A549 treated with Hydrocortisone at 1 μM for 4 hours (cell line): ENCODE measurements at places on chromosomes 7 and 10. TPM values are rescaled to one million over a fixed set of nuclear protein-coding genes. Genes with fewer than 3 reads are reported as not detected.

Gene ZNF485
- 1.6 to 2.6 TPM (median 1.8 TPM) in 5 replicates for total RNA-seq

Gene CDHR3
- total RNA-seq, result 3.6 to 4.9 TPM (median 4.2 TPM) in 5 replicates

Gene SLC29A4
- total RNA-seq, result 11.7 to 15.2 TPM (median 13.4 TPM) in 5 replicates

Gene SHTN1
- 19.1 to 29.1 TPM (median 25.9 TPM) in 5 replicates for total RNA-seq

Gene PURB
- 11.5 to 14.9 TPM (median 13.1 TPM) in 5 replicates for total RNA-seq

Gene SKIDA1
- total RNA-seq, result 0.74 to 1.2 TPM (median 1.1 TPM) in 5 replicates

Gene STK32C
- 36.4 to 49.0 TPM (median 44.8 TPM) in 5 replicates for total RNA-seq

Gene FGFBP3
- 2.1 to 2.6 TPM (median 2.5 TPM) in 5 replicates for total RNA-seq

Gene POLD2
- total RNA-seq, result 146 to 165 TPM (median 161 TPM) in 5 replicates

Gene SLIT1
- total RNA-seq, result 0.06 to 0.17 TPM (median 0.09 TPM) in 5 replicates

Gene LGI1
- total RNA-seq, result not detected in 5 replicates
